AG08396 (cell line): ENCODE measurements at places on chromosomes 16 and 17.

GRCh38 chr17:6546069-6546718 is 10.2 kb downstream of the PITPNM3 start:
- DNase-seq, result peak; percentile 66

DNA sequence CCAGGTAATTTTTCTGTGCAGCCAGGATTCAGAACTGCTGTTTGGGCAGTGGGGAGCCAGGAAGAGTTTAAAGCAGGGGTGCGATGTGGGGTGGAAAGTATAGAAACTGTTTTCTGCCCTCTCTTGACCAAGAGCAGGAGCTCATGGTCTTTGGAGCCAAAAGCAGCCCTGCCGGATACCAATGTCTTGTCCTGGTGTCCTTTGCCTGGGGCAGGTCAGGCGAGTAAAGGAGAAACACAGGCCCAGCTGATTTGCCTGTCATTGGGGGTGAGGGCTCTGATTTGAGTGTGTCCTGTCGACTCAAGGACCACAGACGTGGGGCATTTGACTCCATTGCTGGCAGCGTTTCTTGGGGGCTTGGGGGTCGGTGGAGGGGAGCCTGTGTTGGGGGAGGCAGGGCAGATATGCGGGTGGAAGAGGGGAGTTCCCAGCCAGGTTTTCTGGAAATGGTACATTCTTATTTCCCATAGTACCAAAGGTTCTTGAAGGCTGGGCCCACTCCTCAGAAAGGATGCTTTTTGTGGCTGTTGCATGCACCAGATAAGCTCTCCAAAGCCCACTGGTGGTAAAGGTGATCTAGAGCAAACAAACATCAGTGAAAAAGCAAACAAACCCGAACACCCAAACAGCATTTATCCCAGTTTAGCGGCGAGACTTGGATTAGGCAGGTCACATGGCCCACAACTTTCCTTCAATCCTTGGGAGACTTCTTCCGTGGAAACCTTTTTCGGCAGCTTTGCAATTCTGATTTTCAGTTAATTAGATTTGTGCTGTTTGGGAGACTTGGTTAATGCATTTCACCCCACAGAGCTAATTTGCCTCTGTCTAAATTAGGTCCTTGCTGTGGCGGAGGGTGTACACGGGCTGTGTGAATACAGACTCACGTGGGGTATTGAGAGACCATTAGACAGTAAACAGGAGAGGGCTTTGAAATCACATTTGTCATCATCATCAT is 59.0 kb downstream of the MSI2 start:
- DNase-seq, result no peak

DNA sequence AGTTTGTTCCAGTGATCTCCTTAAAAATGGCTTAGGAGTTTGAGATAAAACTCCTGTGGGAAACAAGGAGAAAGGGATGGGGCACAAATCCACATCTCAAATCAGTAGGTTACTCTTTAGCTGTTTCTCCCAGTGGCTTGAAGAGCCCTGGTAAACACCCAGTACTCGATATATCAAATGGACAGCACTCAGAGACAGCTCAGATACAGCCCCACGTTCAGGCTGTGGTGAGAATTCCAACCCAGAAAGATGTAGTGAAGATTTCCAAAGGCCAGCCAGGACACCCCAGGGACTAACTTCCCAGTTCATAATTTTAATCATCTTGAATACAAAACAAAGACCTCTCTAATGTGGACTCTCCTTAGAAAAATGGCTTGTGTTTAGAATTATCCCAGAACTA is 6.4 kb upstream of the VEZF1 start:
- no peak for DNase-seq

DNA sequence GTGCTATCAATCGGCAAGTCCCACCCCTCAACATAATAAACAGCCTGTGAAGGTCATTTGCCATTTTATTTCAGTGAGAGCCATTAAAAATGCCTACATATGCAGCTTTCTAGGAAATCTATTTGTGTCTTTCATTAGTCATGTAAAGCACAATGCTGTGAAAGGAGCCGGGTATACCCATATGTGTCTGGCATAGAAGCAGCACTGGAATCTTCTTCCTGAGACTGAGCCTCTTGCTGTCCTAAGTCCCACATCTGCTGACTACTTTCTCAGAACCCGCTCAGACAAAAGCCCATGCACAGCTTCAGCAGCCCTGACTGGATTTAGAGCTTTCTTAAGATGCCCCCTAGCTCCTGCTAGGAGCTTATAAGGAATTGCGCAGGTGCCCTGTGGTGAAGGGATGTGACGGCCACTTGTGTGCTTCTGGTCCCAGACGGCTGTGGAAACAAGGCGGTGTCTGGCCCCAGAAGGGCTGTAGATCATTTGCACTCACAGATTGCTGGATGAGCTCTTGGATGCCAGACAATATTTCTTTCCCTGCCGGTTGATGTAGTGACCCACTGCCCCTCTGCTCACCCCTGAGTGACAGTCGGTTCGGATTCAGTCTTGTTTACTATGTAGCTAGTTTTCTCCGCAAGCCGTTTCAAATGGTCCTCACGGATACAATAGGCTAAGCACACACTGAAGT is 172.2 kb downstream of the ANKFN1 start:
- DNase-seq, result no peak

- DNase-seq, result no peak
Observed at GRCh38 chr16:3235856-3236669, 1.1 kb upstream of the ZNF200 start.

- DNase-seq, result no peak
Observed at GRCh38 chr17:11535231-11535630, 63.0 kb upstream of the DNAH9 start.

DNA sequence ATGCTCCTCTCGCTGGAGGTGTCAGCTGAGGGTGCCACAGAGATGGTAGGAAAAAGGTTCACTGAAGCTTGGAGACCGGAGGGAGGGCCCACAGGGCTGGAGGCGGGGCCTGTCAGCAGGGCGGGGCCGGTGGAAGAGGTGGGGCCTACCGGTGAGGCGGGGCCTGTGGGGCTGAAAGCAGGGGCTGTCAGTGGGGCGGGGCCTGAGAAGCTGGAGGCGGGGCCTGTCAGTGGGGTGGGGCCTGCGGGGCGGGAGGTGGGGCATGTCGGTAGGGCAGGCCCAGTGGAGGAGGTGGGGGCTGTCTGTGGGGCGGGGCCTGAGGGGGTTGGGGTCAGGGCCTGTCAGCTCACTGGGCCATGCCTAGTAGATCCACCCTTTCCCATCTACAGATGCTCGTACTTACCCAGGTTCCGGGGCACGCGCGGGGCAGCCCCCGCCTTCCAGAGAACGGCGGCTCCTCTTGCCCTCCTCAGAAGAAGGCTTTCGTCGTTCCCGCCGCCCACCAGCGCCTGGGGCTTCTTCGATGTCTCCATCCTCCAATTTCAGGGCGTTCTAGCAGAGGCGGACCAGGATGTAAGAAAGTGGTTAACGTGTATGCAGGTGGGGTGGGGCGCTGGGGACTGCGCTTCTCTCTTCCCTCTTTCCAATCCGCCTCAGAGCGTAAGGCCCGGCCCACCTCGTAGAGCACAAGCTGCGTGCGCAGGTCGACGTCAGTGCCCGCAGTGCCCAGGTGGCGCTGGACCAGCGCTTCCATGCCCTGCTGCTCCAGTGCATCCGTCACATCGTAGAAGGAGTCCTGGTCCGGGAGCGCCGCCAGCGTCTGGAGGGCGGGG is 9.8 kb downstream of the TMEM208 start:
- peak; percentile 80 for DNase-seq

DNA sequence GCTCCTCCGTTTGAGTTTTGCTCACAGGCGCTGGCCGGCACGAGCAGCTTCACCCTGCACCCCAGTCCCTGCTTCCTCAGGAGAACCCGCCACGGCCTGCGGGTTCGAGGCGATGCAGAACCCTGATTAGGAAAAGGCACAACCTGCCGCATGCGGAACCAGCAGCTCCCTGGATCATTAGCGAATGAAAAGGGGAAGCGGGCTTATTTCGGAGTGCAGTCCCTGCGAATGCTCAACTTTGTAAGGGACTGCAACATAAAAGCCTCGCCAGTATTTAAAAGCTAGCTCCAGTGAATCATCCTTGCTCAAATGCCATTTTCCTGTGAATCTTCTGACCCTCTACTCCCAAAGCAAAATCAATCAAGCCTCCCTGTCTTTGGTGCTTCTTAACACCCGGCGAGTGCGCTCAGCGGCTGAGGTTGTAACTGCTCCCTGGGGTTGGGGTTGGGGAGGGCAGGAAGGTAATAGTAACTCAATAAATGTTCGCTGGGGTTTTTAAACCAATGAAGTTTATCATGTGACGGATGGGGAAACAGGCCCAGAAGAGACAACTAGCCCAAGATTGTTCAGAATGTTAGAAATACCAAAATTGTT is 678 bp upstream of the AKAP10 start:
- no peak for DNase-seq
